ENCODE measurements at places on chromosomes 3 and 15. TPM values are rescaled to one million over a fixed set of nuclear protein-coding genes. Genes with fewer than 3 reads are reported as not detected.
A peak's percentile ranks its signal among the peaks of the same experiment; 100 is the strongest.

Gene TRIM42
- not detected for polyA plus RNA-seq

Gene ECE2
- not detected for polyA plus RNA-seq

GRCh38 chr3:185049710-185050109, 103.2 kb downstream of the C3orf70 start:
- no peak for DNase-seq

DNA sequence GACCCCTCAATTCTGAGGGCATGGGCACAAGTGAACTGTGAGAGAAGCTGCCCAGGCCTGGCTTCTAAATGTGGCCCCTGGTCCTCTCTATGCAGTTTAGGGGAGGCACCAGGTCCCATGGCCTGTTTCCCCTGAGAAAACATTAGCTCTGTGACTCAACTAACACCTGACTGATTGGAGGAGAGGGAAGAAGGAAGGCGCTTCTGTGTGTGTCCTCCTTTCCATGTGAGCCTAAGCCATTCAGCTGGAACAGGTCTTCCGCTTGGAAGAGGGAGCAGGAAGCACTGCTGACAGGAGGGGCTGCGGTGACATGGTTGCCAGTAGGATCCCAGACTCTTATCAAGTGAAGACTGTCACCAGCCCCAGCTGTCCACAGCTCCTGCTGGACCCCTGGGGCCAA, 79.5 kb downstream of the MYLK start:
- no peak for DNase-seq

Gene C3orf85
- polyA plus RNA-seq: not detected

- DNase-seq: peak; percentile 11
Observed at GRCh38 chr3:173066044-173067004, 74.7 kb downstream of the SPATA16 start.

- DNase-seq: peak; percentile 33
Observed at GRCh38 chr3:9439331-9439730, 41.9 kb downstream of the SETD5 start.
